ENCODE measurements at places on chromosomes 2 and 18.
A peak's percentile ranks its signal among the peaks of the same experiment; 100 is the strongest.

DNA sequence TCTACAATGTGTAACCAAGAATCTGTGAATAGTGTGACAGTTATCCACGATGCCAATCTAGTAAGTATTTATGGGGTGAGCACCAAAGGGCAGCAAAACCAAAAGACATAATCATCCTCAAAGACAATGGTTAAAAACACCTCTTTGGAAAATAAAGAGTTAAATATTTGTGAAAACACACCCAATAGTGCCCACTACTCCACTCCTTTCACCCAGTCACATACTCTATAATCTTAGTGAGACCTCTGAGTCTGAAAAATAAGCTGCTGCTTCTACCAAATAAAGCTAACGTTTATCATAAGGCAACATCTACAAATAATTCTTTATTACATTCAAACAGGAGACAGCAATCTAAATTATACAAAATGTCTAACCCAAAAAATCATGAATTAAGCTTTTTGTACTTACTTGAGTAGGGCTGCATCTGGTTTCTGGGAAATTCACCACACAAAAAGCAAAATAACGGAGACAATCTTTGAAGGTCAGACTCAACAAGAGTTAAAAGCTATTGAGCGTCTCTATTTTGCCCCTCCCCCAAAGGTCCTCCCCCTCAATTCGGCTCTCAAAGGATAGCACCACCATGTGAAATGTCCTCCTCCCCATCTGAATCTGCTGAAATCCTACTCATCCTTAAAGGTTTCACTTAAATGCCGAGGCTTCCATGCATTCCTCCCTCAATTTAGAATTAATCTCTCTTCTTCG is 2.0 kb downstream of the RAPH1 start:
- no peak for DNase-seq

DNA sequence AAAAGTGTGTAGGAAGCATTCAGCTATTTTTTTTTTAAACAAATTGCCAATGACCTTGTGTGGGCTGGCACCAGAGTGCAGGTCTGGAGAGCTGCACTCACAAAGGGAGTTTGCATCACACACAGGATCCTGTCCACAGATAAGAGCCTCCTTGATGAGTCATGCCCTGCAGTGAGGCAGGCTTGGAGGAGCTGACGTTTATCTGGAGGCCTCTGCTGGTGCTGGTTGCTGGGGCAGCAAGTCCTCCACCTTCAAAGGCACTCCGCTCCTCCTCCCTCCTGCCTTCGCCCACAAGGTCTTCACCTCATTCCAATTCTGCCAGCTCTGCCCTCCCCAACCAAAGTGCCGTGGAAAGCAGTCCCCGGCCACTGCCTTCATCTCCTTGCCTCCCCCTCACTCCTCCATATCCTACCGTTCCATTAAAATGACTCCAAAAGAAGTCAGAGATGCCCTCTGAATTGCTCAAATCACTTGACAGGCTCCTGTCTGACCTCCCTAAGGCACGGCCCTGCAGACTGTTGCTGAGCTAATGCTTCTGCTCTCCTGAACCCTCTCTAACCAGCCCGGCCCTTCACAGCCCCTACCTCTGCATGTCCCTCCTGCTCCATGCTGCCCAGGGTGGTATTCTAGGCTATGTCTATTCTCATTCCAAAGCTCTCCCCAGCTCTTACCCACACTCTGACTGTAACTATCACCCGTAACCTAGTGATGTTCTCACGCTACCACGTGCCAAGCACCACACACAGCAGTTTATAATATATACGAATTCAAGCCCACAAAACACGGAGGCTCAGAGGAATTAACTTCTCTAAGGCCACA is 30.9 kb downstream of the LONRF2 start:
- DNase-seq: peak; percentile 87

GRCh38 chr2:69771461-69771860 is 29.5 kb downstream of the ANXA4 start:
- no peak for DNase-seq

DNA sequence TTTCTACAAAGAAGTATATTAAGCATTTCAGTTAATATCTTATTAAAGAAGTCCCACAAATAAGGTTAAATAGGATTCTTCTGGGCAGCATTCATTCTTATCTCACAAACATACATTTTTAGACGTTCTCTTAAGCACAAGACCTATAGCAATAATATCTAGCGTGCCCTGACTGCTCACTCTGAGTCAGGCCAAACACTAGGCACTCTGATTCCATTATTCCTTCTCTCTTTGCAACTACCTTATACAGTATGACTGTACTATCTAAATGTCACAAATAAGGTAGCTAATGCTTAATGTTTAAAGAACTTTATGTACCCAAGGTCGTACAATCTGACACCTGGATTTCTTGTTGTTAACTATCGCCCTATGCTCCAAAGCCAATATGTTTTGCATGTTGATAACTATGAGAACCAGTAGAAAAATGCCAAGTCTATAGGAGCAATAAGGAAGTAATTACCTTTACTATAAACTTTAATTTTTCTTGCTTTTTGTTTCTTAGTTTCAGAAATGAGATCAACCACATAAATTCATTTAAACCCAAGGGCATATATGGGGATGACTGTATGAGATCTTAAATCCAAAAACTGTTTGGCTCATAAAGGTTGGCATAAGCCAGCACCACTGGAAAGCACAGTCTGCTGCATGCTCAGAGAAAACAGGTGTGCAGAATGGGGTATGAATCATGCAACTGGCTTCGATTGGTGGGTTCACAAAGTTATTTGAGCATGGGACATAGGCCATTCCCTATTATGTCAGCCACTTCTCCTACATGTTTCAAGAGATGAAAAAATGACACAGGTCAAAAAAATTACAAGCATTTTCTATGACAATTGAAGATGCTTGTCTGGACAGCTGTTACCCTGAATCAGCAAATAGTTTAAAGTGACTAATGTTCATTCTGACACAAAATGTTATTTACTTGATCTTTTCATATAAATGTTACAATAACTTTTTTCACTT is 352.0 kb downstream of the IRS1 start:
- DNase-seq: no peak

- DNase-seq: no peak
Measured at GRCh38 chr2:23617167-23617810, 232.3 kb downstream of the KLHL29 start.

DNA sequence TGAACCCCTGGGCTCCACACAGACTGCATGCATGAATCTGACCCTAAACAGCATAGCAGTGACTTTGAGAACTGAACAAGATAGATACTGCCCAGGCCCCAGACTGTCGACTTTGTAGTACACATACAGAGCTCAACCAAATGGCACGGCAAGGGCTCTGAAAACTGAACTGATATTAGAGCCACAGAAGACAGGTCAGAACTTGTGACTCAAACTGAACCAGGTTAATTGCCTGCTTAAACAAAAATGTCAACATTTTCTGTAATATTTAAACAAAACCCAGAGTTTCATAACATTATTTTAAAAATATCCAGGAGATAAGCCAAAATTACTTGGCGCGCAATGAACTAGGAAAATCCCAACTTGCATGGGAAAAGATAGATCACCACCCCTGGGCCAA is 260.3 kb downstream of the TPGS2 start:
- no peak for DNase-seq

- DNase-seq: no peak
Measured at GRCh38 chr2:81976998-81977397, 1672.4 kb upstream of the LRRTM1 start.

DNA sequence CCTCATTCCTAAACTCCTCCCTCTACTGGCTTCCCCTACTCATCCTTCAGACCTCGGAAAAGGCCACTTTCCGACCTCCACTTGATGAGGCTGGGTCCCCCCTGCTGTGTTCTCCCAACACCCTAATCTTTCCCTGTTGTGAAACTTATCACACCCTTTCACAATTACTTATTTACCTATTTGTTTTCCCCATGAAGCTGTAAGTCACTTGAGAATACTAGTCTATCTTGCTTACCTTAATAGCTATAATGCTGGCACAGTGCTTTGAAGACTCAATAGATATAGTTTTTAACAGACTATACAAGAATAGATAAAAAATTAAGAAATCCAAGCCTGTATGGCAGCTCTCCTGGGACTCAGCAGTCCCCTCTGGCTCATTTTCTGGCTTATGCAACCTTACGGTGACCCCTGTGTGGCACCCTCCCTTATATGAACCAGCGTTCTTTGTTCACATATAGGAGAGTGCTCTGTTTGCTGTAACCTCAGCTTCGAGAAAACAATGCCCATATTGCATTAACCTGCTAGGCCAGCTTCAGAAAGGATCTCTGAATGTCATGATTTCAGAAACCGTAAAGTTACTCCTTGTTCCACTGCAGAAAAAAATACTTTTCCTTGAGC is 220.4 kb upstream of the PKDCC start:
- no peak for DNase-seq

GRCh38 chr2:98664323-98664722 is 55.9 kb downstream of the UNC50 start:
- peak; percentile 49 for DNase-seq

DNA sequence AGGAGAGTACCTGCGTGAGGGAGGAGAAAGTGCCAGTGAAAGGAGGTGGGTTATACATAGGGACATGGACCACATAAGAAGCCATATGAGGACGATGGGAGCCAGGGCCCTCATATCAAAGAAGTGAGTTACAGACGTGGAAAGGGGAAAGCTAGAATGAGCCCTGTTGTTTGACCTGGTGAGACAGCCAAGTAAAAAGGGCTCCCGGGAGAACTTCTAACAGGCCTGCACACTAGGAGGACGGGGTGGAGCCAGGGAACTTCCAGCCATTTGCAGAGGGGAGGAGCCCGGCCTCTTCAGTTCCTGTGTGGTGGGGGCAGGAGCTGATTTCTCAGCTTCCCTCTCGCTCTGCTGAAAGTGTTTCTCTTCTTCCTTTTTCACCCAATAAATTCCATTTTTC is 84.1 kb upstream of the SLC66A3 start:
- no peak for DNase-seq

DNA sequence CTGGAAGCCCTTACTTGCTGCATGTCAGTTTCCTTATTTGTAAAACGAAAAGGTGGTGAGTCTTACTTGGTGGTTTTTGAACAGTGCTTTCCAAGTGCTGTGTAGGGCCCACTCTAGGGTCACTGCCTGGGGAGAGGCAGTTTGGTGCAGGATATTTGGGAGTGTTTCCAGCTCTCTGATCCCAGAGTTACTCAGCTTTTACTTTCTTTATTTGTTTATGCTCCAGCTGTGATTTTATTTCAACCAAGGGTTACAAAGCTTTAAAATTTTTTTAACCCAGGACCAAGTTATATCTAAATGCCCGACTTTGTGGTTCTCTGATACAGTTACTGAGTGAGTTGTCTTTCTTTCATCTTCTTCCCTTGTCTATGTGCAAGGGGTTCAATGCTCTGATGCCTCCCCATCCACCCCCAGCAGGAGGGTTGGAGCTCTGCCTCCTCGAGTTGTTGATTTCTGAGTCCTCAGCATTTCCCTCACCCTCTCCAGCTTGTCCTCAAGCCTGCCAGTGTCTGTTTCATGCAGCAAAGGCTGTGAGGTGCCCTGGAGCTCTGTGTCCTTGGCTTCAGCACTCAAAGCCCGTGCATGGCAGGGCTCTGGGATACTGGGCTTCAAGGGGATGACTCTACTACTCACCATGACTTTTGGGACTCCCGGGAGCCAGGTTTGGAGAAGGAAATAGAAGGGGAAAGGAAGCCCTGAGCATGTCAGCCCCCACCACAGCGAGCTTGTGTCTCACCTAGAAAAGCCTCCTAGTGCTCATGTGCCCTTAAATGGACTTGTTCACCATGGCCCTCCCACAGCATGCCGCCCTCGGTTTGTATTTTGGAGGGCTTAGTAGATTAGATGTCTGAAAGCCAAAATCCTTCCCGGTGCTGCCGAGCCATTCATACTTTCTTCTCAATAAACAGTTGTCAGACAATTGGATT is 236.8 kb downstream of the SETBP1 start:
- DNase-seq: no peak

DNA sequence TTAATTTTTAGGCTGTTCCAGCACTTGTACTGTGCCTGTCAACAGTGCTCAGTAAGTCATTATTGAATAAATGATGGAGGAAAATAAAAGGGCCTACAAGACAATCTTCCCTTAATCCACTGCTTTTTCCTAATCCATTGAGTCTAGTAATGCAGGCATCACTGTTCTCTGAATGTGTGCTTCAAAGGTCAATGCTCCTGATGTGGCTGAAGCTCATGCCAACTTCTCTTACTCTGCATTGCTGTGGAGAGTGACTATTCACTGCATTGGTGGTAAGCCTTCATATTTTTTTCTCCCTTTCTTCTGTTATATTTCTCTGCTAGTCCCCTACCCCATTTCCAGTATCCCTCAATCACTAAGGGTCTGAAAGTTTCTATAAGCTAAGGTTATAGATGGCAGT is 31.9 kb upstream of the MYO1B start:
- DNase-seq: no peak

- no peak for DNase-seq
Measured at GRCh38 chr18:33372442-33372841, 68.1 kb downstream of the CCDC178 start.

- DNase-seq: no peak
Measured at GRCh38 chr2:29281916-29282247, 166.7 kb downstream of the CLIP4 start.

GRCh38 chr2:12490641-12491040 is 226.1 kb upstream of the TRIB2 start:
- no peak for DNase-seq

GRCh38 chr2:229378386-229378785 is 107.3 kb upstream of the PID1 start:
- DNase-seq: no peak

- no peak for DNase-seq
Measured at GRCh38 chr2:171602352-171602751, 80.1 kb downstream of the CYBRD1 start.

- no peak for DNase-seq
Measured at GRCh38 chr2:46555011-46555410, 75.6 kb downstream of the TMEM247 start.

DNA sequence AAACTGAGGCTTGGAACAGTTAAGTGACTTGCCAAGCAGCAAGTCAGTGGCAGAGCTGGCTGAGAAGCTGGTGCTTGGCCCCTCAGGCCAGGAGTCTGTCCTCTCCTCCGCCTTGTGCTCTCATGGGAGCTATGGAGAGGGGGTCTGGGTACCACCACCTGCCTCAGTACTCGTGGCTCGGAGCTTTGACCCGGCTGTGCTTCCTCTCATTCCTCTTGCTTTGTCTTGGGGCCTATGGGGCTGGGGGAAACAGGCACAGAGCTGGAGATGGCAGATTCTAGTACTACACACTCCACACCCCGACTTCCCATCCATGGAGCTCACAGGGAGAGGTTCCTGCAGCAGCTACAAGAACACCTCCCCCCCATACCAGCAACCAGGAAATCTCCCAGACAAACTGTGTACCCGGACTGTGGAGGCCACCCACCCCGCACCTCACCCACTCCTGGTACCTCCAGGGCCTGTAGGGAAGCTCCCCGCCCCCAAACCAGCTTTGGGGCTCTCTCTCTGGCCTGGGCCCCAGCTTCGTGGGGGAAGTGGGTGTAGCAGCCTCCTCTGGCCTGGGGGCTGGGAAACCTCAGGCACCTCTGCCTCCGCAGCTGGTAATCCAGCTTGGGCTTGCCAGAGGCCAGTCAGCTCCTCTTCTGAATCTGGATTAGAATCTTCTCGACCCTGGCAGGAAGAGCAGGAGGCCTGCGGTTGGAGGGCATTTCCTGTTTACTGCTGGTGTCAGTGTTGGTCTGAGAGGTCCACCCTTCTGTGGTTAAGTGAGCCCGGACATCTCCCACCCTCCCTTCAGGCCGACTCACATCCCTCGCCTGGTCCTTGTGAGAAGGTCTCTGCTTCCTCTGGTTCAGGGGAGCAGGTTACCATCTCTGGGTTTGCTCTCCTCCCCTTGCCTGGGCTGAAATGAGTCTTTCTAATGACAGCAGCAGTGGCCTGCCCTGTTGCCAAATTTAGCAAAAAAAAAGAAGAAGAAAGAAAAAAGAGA is 22.3 kb upstream of the RHOB start:
- DNase-seq: peak; percentile 38

- DNase-seq: no peak
Measured at GRCh38 chr2:237431837-237432236, 17.9 kb upstream of the COL6A3 start.

GRCh38 chr18:8620845-8621244 is 11.6 kb downstream of the RAB12 start:
- DNase-seq: no peak
